Kidney (tissue), 22 donors: ENCODE measurements at places on chromosomes 5 and 9.

GRCh38 chr5:56535347-56535746 lies 280.0 kb upstream of the MAP3K1 start:
- DNase-seq, result no peak

DNA sequence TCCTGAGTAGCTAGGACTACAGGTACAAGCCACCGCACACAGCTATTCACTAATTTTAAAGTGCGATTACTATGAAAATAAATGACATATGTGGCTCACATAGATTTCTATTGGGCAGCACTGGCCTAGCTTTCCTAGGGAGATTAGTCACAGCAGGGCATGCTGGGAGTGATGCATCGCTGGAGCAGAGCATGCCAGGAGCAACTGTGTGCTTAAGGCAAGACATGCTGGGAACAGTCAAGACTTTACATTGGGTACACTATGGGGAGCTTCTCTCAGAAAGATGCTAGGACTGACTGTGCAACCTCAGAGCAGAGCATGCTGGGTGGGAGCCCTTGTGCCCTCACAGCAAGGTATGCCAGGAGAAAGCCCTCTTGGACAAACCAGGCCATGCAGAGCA lies 9.3 kb downstream of the ST6GALNAC6 start:
- no peak for DNase-seq

- no peak for DNase-seq
Observed at GRCh38 chr5:107542831-107543231, 127.9 kb downstream of the EFNA5 start.

- no peak for DNase-seq
Observed at GRCh38 chr9:129310666-129311350, 132.7 kb upstream of the IER5L start.

DNA sequence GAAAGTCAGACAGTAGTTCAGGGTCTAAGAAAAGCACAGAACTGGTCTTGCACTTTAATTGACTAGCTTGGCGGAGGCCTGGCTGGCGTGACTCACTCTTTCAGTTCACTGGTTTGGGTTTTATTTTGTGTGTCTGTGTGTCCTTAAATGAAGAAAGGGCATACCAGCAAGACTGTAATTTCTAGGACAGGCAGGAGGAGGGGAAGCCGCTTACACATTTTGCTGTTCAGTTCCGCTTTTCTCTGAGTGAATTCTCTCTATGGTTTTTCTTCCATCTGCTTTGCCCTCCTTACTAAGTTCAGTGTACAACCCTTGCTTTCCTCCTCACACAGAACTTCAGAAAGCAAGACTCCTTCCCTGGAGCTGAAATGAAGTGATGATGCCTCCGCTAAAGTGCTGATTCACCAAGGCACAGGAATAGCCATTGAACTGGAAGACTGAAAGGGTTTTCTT lies 150.8 kb downstream of the MEF2C start:
- no peak for DNase-seq
